ENCODE measurements at places on chromosomes 3 and 15. TPM values are rescaled to one million over a fixed set of nuclear protein-coding genes. Genes with fewer than 3 reads are reported as not detected.
A peak's percentile ranks its signal among the peaks of the same experiment; 100 is the strongest.

ARPP21 gene
- not detected for total RNA-seq

VIPR1 gene
- 215 TPM for total RNA-seq

LRRC15 gene
- total RNA-seq: 93.4 TPM

CCR5 gene
- total RNA-seq: not detected

SQOR gene
- 48.4 TPM for total RNA-seq

IL5RA gene
- not detected for total RNA-seq

TMEM212 gene
- total RNA-seq: not detected

LRRN1 gene
- not detected for total RNA-seq

DNA sequence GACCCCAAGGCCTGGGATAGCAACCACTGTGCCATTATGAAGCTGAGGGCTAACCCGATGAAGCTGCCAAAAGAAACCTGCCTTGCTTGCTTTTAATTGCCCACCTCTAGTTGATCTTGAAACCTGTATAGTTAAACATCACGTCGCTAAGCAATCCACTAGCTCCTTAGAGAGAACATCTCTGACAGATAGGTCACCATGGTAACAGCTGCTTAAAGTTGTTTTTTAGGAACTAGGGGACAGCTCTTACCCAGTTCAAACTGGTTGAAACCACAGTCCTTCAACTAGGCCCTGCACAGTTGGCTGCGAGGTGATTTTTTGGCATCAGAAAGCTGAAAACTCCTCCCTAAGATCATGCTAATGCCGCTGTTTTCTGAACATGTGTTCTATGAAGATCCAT is 135.7 kb downstream of the EBLN2 start:
- DNase-seq: no peak

DNA sequence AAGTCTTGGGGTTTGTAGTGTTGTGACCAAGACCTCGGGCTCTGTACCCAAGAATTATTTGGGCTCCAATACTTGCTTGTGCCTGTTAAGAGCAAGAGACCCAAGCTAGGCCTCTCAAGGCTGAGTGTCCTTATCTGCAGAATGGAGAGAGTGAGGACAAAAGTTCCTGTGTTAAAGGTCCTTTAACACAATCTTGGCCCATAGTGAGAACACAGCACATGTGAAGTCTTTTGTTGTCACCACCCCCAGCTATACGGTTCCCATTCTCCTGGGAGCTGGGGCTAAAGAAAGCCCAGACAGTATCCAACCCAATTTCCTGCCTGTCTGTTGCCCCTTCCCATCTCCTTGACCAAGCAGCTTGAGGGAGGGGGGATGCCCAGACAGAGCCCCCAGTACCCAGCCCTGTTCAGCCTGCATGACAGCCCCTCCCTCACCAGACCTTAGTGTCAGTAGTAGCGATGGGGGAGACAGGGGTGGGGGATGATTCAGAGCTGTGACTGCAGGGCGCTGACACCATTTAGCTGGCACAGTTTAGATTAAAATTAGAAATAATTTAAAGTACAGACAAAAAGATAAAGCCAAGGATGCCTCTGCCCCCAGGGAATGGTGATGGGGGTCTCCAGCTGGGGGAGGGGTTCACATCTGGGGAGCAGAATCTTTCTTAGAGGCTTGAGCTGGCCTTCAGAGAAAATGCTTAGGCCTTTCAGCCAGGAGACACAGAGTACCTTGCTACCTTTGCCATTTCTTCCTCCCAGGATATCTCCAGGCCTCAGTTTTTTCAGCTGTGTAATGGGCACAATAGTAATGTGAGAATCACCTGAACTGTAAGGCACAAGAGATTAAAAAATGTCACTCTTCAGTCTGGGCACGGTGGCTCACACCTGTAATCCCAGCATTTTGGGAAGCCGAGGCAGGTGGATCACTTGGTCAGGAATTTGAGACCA is 2.7 kb downstream of the PRKCD start:
- DNase-seq: peak; percentile 24

DNA sequence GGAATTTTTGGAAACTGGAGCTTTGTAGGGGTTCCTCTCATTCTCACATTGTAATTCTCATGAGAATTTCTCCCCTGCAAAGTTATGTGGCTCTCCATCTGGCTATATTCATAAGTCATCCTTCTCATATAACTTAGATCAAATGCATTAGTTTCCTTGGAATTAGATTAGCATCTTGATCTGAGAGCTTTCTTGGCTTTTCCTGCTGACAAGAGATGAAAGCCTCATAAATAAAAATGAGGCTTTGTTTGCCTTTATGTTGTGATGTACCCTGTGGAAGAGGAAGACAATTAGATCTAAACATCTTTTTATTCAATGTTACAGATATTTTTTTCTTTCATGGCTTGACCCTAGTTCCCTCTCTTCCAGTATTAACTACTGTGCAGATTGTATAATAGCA is 165.4 kb upstream of the ZPLD1 start:
- DNase-seq: no peak

DNA sequence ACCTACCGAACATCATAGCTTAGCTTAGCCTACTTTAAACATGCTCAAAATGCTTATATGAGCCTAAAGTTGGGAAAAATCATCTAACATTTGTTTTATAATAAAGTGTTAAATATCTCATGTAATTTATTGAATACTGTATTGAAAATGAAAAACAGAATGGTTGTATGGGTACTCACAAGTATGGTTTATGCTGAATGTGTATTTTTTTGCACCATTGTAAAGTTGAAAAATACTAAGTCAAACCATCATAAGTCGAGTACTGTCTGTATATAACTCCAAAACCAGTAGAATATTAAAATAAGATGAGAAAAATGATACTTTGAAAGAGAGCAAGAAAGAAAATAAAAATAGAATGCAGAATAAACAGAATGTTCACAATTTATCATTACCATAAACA is 115.7 kb downstream of the ZNF280D start:
- no peak for DNase-seq

GRCh38 chr15:44536302-44536961 is 515 bp upstream of the EIF3J start:
- DNase-seq: peak; percentile 91

DNA sequence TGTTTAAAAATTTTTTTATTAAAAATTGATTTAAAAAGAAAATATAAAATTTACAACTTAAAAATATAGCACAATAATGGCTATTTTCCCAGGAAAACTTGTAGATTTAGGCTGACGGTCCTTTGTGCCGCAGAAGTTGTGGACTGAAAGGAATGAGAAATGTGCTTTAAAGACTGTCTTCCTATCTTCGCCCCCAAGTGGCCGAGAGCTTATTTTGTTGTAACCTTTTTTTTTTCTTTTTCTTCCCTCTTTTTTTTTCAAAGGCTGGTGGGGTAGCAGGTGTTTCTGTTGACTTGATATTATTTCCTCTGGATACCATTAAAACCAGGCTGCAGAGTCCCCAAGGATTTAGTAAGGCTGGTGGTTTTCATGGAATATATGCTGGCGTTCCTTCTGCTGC is 15.5 kb downstream of the SLC25A26 start:
- DNase-seq: peak; percentile 14

- DNase-seq: no peak
Measured at GRCh38 chr15:70309716-70310115, 212.0 kb upstream of the TLE3 start.

GRCh38 chr3:32474201-32474600 is 28.5 kb downstream of the CMTM6 start:
- no peak for DNase-seq

GRCh38 chr3:172285844-172286243 is 162.4 kb downstream of the GHSR start:
- DNase-seq: peak; percentile 50

- DNase-seq: no peak
Measured at GRCh38 chr15:90929246-90930019, 2.9 kb downstream of the HDDC3 start.

GRCh38 chr3:155382396-155383042 is 89.0 kb upstream of the STRIT1 start:
- peak; percentile 67 for DNase-seq

- peak; percentile 2 for DNase-seq
Measured at GRCh38 chr3:169390271-169390670, 273.2 kb downstream of the MECOM start.

DNA sequence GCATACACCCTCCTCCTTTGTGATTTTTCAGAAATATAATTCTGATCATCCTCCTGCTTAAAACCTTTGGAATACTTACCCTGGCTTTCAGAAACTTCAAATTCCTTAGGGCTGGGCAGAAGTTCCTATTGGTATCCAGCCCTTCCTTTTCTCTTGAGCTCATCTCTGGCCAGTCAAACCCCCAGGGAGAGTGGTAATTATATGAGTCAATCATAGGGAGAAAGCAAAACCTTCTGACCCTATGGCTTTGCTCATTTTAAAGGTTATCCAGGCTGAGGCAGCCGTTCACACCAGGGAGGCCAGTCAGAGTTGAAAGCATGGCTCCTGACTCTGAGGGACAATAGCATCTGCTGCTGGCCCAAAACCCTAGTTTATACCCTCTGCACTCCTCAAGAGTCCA is 23.9 kb upstream of the CTNNB1 start:
- peak; percentile 45 for DNase-seq

- no peak for DNase-seq
Measured at GRCh38 chr15:49751751-49752150, 130.9 kb downstream of the DTWD1 start.

- DNase-seq: peak; percentile 90
Measured at GRCh38 chr3:69364354-69364753, 21.5 kb downstream of the FRMD4B start.

- no peak for DNase-seq
Measured at GRCh38 chr3:130081351-130081881, at the start of gene ALG1L2. ALG1L2 (plus strand) TSS chr3:130081831; CDS start chr3:130082017, 186 bp downstream.

GRCh38 chr3:187520027-187520945 is 149.9 kb downstream of the SST start:
- no peak for DNase-seq

DNA sequence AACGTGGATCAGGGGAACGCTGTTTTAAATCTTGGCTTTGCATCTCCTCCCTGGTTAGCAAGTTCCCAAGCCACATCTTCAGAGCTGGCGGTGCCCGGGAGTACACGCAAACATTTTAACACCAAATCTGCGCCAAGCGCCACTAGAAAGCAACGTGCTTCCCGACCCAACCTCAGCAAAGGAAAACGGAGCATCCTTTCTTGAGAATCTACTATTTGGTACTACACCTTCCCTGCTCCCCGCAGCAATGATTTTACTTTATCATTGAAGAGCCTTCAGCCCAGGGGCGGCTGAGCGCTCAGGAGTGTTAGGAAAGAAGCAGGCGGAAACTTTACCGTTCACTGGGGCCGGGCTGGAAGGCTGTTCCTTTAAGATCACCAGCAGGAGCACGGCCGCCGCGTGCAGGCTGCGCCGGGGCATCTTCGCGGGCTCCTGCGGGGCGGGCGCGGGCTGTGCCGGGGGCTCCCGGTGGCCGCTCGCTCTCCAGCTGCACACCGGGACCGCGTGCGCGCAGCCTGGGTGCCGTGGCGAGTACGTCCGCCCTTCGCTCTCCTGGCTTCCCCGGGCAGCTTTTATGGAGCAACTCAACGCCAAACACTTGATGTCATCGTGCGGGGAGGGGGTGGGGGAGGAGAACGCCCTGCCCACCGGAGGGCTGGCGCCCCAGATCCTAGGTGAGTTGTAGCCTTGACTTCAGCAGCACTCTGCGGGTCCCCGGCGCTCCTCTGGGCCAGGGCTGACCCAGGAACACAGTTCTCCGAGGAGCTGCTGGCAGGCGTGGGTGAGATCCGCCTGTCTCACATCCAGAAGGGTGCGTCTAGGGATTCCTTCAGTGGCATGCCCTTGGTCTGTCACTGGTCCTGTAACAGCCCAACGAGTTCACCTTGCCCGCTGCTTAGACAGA is at the start of gene CA12:
CA12 (minus strand) TSS at position 546 of the 904 bp plus-strand sequence; CDS start at position 420, 126 bp downstream.
- peak; percentile 53 for DNase-seq

DNA sequence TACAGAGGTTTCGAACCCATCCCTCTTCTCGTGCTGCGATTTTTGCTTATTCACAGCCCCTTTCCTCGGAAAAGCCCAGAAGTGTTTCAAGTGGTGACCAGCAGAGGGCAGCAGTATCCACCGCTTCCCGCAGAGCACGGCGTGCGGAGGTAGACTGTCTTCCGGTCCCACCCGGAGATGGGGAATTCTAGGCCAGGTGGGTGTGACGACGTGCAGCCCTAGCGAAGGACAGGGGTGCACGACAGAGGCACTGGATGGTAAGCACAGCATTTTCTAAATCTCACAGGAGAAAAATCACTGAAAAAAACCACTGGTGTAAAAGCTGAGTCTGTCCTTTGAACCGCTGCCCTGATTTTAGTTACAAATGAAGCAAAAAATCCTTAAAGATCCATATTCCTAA is 7.4 kb upstream of the PSMD6 start:
- DNase-seq: peak; percentile 69

GRCh38 chr3:38232701-38233100 is 32.9 kb upstream of the SLC22A13 start:
- DNase-seq: no peak

DNA sequence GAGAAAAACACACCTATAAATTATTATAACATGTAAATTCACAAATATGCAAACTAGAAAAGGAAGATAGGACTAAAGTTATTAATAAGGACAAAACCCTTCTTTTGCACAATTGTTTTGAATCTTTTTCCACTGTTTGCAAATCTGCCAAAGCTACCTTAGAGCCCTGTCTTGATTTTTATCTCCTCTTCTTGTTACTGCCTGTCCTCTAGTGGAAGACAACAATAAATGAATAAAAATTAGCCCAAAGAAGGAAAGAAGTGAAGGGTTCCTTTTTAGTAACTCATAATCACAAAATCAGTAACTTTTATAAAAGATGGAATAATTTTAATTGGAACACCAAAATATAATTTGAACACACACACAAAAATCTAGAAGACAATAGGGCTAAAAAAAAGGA is 2.7 kb downstream of the CD200R1 start:
- no peak for DNase-seq

DNA sequence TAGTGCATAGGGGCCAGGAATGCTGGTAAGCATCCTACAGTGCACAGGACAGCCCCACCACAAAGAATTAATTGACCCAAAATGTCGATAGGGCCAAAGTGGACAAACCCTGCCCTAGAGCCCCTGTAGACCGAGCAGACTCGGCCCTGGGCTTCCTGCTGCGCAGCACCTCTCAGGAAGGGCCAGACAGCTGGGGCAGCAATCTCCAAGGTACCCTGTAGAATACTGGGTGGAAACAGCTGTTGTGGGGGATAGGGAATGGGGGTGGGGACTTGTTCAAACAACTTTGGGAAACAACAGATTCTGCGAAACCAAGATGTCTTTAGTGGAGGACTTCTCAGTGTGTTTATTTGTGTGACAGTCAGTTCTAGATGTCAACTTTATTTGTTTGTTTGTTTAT is 67.1 kb downstream of the MRPL46 start:
- DNase-seq: no peak

GRCh38 chr3:188567478-188568195 is 413.7 kb downstream of the LPP start:
- DNase-seq: no peak
